ENCODE measurements at places on chromosomes 7 and 10.

DNA sequence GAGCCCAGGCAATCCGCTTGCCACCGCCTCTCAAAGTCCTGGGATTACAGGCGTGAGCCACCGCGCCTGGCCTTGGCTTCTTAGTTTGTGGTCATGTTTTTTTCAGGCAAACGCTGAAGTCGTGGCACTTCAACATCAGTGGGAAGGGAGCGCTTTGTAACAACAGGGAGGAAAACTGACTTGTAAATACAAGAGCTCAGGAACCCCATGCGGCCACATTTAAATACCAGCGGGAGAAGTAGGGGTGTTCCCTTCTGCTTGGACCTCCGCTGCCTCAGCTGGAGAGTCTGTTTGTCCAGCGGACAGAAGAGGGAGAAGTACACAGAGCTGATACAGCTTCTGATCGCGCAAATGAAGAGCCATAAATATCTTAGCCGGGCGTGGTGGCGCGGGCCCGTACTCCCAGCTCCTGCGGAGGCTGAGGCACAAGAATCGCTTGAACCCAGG, 108.7 kb upstream of the KMT2C start:
- H3K27ac ChIP-seq = no peak overlapping the region
- no peaks in the 10 kb centered on the region for H3K27me3 ChIP-seq
- H3K4me1 ChIP-seq = no peaks in the 10 kb centered on the region
- no peak overlapping the region for H3K4me3 ChIP-seq
- DNase-seq = no peak
- H3K36me3 ChIP-seq = no peaks in the 10 kb centered on the region

GRCh38 chr10:102267748-102268147, 22.4 kb downstream of the GBF1 start:
- no peak overlapping the region for H3K4me3 ChIP-seq
- peaks cover 15% of the 10 kb centered on the region for H3K4me1 ChIP-seq
- H3K36me3 ChIP-seq = peaks cover 5% of the 10 kb centered on the region
- H3K27me3 ChIP-seq = no peaks in the 10 kb centered on the region
- DNase-seq = no peak

- DNase-seq = no peak
- H3K27me3 ChIP-seq = no peaks in the 10 kb centered on the region
These were observed 5.6 kb upstream of the MUC3A start for GRCh38 chr7:100943693-100944092.

- H3K4me3 ChIP-seq = no peak overlapping the region
- no peaks in the 10 kb centered on the region for H3K27me3 ChIP-seq
- H3K27ac ChIP-seq = no peak overlapping the region
- no peaks in the 10 kb centered on the region for H3K36me3 ChIP-seq
- no peaks in the 10 kb centered on the region for H3K4me1 ChIP-seq
These were observed 157.6 kb upstream of the LANCL2 start for GRCh38 chr7:55207436-55208125.

DNA sequence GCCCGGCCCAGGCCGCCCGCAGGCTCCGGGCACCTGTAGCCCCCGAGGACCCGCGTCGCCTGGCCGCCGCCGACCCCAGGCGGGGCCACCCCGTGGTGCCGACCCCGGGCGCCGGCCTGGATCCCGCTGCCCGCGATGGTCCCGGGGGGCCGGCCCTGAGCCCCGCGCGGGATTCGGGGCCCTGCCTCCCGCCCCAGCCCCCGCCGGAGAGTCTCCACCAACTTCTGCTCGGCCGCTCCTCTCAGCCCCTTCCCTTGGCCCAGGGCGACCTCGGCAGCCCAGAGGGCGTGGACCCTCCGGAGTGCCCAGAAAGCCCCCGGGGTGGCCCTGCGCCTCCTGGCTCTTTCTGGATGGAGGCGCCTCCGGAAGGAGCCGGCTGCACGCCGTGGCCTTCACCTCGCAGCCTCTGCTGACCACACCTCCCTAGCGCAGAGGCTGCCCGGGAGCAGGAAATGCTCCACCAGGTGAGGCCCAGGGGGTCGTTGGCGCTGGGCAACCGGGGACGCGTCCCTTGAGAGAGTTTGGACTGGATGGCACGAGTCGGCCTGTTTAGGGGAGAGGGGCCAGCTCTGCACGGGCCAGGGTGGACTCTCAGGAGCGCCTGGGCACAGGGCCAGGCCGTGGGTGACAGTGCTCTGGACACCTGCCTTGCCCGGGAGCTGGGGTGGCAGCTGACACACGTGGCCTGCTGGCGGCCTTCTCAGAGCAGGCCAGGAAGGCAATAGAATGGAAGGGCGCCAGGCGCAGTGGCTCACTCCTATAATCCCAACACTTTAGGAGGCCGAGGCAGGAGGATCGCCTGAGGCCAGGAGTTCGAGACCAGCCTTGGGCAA, 529 bp downstream of the ZNF853 start:
- H3K4me1 ChIP-seq = peaks cover 16% of the 10 kb centered on the region
- H3K36me3 ChIP-seq = no peaks in the 10 kb centered on the region
- no peak for DNase-seq
- H3K27ac ChIP-seq = no peak overlapping the region

All from CD8-positive, alpha-beta memory T cell (primary cell).